ENCODE measurements at places on chromosomes 2 and 18.

DNA sequence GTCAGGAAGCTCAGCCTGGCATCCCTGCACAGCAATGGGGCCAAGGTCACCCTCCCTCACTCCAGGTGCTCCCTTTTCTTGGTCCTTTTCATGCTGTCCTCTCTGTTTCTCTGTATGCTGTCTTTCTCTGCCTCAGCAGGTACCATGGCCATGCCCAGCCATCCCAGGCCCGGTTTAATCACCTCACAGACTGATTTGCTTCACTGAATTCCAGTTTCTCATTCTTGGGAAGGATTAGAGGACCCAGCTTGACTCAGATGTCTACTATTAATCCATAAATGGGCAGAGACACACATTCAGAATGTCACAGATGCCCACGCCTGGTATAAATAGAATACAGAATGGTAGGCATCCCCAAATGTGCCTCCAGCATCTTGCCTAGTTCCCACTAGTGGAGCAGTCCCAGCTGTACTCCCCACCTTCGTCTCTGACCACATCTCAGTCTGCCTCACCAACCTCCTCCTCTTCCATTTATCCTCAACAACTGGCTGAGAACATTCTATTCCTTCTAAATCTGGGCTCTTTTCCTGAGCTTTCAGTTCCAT is 14.2 kb upstream of the L3MBTL4 start:
- no peak for DNase-seq

GRCh38 chr18:10923141-10923540 is 226.2 kb downstream of the PIEZO2 start:
- no peak for DNase-seq

GRCh38 chr2:240868286-240869108 is at the start of gene AGXT:
Gene AGXT (plus strand): TSS chr2:240868824. CDS start chr2:240868866, 42 bp downstream.
- DNase-seq = no peak

- DNase-seq = no peak
Observed at GRCh38 chr2:211665299-211665698, 873.3 kb downstream of the ERBB4 start.

DNA sequence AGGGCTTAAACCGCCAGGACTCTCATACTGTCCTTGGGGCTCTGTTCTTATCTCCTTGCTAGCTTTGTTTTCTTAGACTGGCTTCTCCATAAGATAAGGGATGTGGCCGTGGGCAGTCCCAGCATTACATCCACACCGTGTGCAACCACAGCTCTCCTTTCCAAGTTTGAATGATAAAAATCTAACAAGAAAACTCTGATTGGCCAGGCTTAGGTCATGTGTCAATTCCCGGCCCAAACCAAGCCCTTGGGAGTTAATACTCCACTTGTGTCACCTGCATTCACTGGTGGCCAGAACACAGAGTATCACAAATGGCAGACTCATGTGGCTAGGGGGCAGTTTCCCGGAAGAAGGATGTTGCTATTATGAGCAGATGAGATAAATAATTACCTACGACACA is 43.2 kb upstream of the KDM3A start:
- DNase-seq = no peak

- DNase-seq = no peak
Observed at GRCh38 chr18:32919799-32920198, 147.0 kb upstream of the KLHL14 start.

DNA sequence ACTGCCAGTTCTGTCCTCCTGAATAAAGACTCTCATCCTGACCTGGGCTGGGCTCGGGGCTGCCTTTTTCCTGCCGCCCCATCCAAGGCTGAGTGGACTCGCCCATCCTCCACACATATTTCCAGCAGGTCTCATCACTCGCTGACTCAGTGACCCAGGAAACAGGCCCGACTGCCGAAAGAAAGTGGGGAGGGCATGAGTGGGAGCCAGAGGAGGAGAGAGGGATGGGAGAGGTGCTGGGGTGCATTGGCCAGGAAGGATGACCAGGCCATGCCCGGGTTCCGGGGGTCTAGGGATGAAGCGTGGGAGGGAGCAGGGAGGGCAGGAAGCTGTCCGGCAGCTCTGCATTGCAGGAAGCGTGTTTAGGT is 66.7 kb downstream of the TWIST2 start:
- DNase-seq = no peak

GRCh38 chr2:58515827-58516573 is 274.9 kb upstream of the FANCL start:
- no peak for DNase-seq

GRCh38 chr2:229104974-229105387 is 166.1 kb downstream of the PID1 start:
- DNase-seq = no peak

DNA sequence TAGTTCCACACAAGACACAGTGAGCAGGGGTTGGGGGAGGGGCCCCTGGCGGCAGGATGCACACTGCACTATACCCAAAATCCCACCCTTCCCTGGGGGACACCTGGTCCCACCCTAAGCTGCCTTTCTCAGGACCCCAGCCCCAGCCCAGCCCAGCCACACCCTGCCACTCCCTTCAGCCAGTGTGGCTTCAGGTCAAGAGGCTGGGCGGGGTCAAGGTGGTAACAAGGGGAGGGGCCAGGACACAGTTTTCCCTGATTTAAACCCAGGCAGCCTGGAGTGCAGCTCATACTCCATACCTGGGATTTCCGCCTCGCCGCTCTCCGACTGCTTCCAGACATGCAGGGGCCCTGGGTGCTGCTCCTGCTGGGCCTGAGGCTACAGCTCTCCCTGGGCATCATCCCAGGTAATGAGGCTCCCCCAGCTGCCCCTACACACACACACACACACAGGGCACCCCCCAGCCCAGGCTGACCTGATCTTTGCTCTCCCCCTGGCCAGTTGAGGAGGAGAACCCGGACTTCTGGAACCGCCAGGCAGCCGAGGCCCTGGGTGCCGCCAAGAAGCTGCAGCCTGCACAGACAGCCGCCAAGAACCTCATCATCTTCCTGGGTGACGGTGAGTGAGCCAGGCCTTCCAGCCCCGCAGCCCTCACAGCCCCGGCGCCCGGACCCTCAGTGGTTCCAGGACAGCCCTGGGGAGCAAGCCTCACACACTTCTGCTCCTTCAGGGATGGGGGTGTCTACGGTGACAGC is at the start of gene ALPG:
TSS of gene ALPG (plus strand) at position 289 of the 755 bp plus-strand sequence. CDS start at position 340, 51 bp downstream.
- no peak for DNase-seq

- no peak for DNase-seq
Observed at GRCh38 chr2:64400733-64401528, 53.0 kb upstream of the LGALSL start.

GRCh38 chr2:48750128-48750739 is 5.3 kb downstream of the LHCGR start:
- no peak for DNase-seq

GRCh38 chr2:68900496-68901198 is 29.4 kb upstream of the BMP10 start:
- no peak for DNase-seq

DNA sequence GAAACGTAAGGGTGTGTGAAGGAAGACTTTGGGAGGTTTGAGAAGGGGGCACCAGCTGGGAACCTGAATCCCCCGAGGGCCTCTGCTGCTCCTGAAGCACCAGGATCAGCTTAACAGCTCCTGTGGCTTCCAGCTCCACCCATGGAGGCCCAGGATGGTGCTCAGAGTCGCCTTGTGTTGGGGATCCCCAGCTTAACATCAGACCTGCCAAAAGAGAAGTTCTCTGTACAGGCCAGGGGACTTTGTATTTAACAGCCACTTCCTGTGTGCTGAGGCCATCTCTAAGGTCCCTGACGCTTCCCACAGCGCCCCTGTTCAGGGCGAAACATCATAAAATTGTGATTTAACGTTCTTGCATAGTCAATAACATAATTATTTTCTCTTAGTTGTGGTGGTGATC is 77.5 kb downstream of the NCK2 start:
- DNase-seq = no peak

- DNase-seq = no peak
Observed at GRCh38 chr18:35983818-35984217, 11.3 kb downstream of the RMP24 start.

DNA sequence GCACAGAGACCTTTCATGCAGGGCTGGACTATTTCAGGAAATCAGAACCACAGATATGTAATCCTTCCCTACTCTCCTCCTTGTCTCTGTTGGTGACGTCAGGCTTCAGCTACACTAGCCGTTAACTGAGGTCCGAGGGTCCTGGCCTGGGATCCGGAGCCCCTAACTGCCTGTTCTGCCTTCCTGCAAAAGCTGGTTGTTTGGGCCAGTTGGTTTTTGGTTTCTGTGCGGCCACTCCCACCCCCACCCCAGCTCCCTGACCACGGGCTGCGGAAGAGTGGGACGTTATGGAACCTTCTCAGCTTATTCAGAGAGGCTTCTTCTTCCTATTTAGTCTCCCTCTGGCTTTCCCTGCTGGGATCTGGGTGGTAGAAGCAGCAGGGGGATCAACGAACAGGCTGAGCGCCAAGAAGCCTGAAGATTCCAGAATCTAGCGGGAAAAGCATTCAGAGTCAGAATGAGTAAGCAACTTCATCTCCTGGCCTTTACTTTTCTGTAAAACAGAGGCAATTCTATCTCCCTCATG is 49.3 kb upstream of the ROCK2 start:
- no peak for DNase-seq

GRCh38 chr2:127877626-127878025 is 8.1 kb downstream of the AMMECR1L start:
- no peak for DNase-seq

DNA sequence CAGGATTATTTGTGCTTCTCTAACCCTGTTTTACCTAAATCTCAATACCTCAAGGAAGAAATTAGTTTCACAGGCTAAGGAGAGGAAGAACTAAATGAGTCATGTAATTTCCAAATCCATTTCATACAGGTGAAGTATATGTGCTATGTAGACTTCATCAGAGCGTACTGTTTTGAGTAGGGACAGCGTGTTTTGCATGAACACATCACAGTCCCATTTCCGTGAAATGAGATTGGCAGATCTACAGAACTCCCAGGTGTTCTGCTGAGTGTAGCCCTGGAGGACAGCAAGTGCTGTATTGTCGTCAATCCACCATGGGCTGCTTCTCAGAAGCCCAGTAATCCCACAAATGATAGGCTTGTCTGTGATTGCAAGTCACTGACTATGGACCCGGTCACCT is 97.7 kb downstream of the XRCC5 start:
- DNase-seq = no peak

DNA sequence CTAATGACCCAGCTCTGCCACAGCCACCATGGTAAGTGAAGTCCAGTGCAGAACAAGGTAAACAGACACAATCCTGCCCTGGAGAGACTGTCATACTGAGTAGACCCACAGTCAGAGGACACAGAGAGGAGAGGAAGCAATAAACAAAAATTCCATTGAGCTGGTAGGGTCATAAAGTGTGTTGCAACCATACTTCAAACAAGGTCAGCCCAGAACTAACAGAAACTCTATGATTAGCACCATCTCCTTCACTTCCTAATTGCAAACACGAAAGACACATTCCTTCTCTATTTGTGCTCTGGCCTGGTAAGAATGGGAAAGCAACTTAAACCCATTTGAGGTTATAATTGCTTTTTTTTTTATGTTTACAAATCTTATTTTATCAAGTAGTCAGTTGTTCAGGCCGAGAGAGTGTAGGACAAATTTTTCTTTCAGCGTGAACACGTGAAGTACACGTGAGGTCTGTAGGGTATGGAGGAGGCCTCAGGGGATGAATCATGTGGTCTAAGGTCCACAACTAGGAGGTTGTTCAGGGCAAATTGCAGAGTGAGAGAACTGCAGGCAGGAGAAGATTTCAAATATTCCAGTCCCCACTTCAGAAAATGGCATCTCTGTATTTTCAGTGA is 71.4 kb upstream of the GLS start:
- DNase-seq = no peak

DNA sequence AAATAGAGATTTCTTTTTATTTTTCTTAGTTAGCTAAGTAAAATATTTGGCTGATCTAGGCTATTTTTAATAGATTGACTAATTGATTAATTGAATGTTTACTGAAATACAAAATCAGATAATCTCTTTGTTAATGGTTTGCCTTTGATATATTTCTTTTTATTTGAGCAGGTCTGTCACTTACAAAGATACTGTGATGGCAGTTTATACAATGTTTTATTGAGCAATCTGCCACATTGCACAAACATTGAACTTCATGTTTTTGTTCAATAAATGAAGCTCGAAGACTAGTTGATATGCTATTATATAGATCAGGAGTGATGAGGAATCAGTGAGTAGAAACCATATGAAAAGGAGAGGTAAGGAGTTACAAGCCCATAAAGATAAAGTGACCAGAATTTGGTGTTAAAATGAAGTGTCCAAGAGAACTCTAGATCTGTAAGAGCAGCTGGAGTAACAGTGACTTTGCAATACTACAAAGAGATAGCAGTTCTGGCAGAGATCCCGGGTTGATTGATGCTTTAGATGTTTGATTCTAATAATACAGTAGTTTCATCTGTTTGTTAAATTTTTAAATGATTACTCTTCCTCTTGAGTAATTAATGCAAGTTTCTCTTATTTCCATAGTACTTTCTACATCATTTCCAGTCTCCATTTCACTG is 574.2 kb downstream of the CCDC85A start:
- no peak for DNase-seq

- no peak for DNase-seq
Observed at GRCh38 chr2:38039121-38039910, 36.6 kb downstream of the CYP1B1 start.

DNA sequence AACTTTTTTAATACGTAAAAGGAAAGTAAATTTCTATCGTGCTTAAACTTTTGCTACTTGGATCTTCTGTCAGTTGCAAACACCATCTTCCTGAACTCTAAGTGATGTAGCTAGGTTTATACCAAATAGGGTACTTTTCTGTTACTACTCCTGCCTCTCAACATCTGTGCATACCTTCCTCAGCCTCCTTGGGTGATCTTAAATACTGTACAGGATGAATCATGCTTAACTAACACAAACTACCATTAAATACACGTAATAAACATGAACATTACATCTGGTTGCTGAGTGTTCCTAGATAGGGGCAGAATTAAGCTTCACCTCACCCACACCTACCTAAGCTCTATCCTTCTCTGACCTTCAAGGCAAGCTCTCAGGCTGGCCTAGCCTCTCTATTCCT is 398.0 kb downstream of the TXNL1 start:
- no peak for DNase-seq

DNA sequence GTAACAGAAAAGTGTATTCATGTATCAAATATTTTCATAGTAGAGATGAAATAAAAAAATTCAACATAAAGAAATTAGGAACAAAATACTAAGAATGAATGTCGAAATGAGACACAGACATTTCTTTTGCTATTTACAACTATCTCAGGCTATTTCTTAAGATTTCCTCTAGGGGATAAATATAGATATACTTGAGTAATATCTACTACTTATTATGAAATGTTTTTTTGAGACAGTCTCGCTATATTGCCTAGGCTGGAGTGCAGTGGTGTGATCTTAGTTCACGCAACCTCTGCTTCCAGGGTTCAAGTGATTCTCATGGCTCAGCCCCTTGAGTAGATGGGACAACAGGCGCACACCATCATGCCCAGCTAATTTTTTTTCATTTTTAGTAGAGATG is 326.1 kb downstream of the RNF144A start:
- DNase-seq = no peak
